ENCODE measurements at places on chromosomes 2 and 18.

DNA sequence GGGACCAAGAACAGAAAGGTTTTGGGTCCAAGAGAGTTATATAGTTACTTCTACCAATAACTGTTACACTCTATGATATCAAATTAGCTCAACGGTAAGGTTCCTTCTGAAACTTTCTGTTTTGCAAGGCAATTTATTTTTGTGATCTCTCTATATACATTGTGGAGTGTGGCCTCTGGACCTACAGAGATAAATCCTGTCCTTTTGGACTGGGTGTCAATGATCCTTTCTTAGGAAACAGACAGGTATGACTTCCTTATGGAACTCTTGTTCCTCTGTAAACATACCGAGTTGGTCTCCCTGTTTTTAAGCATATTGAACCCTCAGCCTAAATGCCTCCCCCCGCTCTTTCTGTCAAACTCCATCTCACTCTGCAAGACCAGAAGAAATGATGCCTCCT is 1117.8 kb downstream of the BCL11A start:
- DNase-seq: no peak

- DNase-seq: no peak
Observed at GRCh38 chr18:76565238-76566173, 70.5 kb upstream of the ZNF516 start.

- no peak for DNase-seq
Observed at GRCh38 chr2:8406271-8406670, 275.6 kb upstream of the ID2 start.

DNA sequence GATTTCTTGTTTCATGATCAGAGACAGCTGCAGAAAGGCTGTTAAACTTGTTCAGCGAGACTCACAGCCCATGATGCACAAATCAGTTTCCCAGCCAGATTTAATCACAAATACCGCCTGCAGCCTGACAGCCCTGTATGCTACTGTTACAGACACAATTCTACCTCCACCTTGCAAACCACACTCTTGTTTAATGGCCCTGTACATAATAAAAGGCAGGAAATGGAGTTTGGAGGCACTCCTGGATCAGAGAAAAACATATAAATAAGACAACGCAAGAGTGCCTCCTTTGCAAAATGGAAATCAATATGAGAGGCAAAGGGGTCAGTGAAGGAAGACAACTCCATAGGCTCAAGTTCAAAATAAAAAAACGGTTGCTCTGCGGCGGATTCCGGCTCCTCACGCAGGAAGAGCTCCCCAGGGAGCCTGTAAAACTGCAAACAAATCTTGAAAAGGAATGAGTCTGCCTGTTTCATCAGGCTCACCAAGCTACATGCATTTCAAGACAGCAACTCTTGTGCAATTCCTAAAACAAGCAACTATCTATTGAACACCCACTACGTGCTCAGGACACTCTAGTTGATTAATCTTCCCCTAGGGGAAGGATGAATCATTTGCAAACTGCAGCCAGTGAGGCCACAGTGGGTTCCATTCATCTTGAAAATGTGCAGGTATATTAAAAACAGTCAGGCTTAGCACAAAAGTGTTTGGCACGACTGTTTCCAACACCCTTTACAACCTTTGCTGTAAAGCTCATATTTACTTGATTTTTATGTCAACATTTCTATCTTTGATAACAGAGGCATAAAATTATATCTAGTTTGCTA is 37.5 kb downstream of the TBC1D8 start:
- DNase-seq: no peak

- DNase-seq: no peak
Observed at GRCh38 chr2:134679745-134680144, 39.1 kb downstream of the TMEM163 start.
